Fibroblast of skin of scalp (primary cell): ENCODE measurements at places on chromosomes 4 and X.

DNA sequence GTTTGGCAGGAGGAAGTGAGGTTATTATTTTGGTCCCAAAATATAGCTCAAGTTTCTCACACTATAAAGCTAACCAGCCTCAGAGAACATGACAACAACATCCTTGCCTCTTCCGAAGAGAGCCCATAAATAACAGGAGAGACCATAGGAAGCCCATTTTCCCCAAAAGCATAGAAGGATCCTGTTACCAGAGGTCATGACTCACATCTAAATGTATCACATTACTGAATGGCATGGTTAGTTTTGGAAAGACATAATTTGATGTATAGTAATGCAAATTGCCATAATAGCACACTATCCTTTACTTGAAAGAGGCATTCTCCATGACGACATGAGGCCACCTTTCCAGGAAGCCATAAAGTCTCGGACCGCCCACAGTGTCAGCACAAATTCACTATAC, 238.8 kb upstream of the GRIA3 start:
- no peak for DNase-seq

DNA sequence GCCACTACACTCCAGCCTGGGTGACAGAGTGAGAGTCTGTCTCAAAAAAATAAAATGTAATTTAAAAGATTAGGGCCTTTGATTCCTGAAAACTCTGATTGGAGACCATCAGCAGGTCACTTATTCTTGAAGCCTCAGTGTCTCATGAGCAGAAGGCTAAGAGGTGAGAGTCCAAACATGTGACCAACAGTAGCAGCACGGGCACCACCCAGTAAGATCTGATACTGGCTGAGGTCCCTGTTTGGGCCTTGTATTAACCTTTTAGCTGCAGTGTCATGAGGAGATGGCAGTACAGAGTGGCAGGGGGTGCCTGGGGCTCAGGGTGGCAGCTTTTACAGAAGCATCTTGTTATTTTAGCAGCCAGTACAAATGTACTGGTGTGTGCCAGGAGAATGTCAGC, 89.3 kb downstream of the FHDC1 start:
- DNase-seq = no peak

DNA sequence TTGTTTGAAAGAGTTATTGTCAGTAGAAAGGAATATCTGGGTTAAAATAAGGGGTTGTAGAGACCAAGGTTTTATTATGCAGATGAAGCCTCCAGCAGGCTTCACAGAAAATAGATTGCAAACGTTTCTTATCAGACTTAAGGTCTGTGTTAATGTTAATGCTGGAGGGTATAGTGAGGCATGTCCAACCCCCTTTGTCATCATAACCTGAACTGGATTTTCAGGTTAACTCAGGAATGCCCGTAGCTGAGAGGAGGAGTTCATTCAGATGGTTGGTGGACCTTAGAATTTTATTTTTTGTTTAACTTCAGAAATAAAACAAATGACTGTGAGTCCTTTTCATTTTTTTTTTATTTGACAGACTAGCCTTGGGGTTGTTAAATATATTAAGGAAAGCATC, 354.1 kb downstream of the GPM6A start:
- DNase-seq = no peak

GRCh38 chrX:53084863-53085262, 2.7 kb downstream of the TSPYL2 start:
- DNase-seq = no peak

- no peak for DNase-seq
Observed at GRCh38 chr4:94941706-94942105, 184.0 kb downstream of the BMPR1B start.

GRCh38 chrX:53089224-53089842, 4.6 kb upstream of the KANTR start:
- DNase-seq = peak; percentile 59

- DNase-seq = no peak
Observed at GRCh38 chr4:125961626-125962025, 646.9 kb downstream of the FAT4 start.

DNA sequence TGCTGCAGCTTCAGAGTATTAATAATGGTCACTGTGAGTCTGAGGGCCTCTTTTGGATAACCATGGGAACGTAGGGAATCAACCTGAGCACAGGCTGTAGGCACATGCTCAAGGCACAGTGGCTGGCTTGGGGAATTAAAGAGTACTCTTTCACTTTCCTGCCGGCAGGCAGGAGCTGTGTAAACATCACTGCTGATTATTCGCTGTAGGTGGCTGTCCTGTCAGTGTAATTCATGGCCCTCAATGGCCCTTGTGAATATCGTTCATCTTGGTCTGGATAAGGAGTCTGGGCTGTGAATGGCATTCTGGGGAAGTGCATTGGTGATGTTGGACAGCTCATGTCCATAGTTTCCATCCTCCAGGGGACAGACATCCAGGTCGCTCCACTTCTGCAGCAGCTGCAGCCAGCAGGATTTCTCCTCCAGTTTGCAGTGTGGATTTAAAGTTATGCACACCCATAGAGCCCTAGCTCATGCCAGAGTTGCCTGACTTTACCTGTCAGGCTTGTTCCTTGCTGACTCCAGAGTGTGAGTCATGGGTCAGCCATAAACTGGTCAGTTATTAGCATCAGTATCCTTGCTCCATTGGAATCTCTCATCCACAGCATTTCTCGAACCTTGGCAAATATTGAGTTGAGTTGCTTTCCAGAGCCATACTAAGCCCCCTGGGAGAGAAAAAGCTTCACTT, 43.0 kb downstream of the C4orf33 start:
- no peak for DNase-seq

- DNase-seq = no peak
Observed at GRCh38 chrX:11269996-11270395, 23.2 kb upstream of the AMELX start.

GRCh38 chrX:138287205-138287877, 424.2 kb downstream of the FGF13 start:
- DNase-seq = no peak

DNA sequence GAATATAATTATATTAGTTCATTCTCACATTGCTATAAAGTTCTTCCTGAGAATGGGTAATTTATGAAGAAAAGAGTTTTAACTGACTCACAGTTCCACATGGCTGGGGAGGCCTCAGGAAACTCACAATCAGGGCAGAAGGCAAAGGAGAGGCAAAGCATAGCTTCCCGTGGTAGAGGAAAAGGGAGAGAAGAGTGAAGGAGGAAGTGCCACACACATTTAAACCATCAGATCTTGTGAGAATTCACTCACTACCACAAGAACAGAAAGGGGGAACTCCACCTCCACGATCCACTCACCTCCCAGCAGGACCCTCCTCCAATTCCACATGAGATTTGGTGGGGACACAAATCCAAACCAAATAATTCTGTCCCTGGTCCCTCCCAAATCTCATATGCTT, 773.4 kb upstream of the INTU start:
- DNase-seq = no peak

GRCh38 chr4:120158841-120159463, 92.3 kb upstream of the MAD2L1 start:
- no peak for DNase-seq

DNA sequence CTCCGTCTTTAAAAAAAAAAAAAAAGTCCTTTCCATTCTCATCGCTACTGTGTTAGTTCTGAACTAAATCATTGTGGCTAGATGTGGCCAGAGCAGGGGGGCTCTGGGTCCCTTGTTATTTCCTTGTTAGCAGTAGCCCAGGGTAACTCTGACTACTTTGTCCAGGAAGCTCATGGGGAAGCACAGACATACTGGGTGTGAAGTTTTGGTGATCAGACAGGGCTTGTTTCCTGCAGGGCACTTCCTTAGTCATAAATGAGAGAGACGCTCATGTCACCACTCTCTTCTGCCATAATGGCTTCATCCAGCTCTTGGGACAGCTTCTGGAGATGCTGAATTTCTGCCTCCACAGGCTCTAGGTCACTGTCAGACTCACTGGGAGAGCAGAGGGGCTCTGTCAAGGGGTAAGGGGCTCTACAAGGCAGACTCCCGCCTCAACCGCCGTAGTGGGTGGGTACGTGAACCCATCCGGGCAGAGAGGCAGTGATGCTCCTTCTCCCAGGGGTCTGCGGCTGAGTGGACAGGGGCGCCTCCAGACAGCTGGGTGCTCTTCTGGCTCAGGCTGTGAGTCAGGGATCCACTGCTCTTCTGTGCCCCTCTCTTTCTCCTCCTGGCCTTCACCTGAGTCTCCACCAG, 12.9 kb downstream of the STIM2 start:
- DNase-seq = no peak

GRCh38 chr4:6239968-6240367, 29.7 kb upstream of the WFS1 start:
- DNase-seq = no peak

DNA sequence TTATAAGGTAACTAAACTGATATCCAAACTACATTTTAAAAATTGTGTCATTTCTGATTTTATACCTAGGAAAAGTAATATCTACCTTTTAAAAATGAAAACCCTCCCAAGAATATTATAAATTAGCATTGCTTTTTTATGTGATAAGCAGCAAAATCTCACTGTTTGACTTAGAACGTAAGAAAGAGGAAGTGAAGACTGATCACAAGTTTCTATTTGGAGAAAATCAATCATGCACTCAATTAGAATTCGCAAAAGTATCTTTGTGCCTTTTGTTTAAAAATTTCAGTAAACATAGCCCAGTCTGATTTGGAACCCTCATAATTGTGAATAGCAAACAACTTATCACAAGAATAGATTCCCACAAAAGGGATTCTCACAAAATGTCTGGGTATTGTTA, 142.7 kb downstream of the TENM3 start:
- no peak for DNase-seq

- DNase-seq = no peak
Observed at GRCh38 chrX:96383428-96383827, 301.2 kb upstream of the DIAPH2 start.

- peak; percentile 16 for DNase-seq
Observed at GRCh38 chr4:17781300-17782287, at the start of gene FAM184B. TSS of gene FAM184B (minus strand) at chr4:17781621. CDS start at chr4:17781299, 322 bp downstream.

DNA sequence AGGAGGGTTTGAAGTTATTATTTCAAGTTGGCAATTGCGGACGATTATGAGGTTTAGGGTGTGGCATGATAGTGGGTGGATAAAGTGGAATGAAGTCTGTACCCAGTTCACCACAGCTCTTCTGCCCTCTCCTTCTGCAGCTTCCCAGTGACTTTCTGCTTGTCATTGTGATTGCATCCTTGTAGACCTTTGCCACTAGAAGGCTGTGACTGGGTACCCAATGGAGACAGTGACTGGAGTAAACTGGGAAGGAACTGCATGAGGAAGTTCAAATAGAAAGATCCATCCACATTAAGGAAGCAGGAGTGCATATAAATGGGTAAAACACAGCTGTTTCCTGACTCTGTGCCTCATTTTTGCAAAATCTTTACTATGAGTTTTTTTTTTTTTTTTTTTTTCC, 53.5 kb upstream of the SPANXN3 start:
- DNase-seq = no peak

DNA sequence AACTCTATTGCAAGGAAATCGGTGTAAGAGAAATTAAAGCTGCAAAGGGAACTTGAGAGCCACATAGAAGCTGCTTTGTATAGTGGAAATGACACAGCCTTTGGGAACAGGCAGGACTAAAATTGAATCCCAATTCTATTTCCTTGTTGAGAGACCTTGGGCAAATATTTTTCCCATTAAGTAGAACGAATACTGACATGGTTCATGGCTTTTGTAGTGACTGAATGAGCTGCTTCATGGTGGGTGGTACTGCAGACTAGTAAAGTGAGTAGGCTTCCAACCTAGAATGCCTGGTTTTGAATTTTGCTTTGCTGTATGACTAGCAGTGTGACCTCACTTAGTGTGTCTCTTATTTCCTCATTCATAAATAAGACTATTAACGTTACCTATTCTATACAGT, 182.2 kb upstream of the KCNIP4 start:
- DNase-seq = no peak

GRCh38 chrX:11135564-11136185, 24.5 kb downstream of the HCCS start:
- no peak for DNase-seq

- DNase-seq = peak; percentile 41
Observed at GRCh38 chr4:166657261-166657660, 577.0 kb downstream of the SPOCK3 start.

DNA sequence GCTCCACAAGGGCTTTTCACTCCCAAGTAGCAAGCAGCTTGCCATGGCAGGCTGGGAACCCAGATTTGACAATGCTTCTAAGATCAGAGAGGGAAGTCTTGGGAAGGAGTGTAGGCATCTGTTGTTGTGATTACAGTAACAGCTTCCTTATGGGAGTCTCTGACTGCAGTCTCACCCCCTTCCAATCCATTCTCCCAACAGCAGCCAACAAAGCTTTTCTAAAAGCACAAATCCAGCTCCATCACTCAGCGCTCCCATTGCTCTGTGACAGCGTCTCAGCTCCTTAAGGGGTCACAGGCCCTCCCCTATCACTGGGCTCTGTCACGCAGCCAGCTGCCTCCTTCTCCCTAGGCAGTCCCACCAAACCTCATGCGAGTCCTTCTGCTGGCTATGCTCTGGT, 7.1 kb downstream of the IGFBP7 start:
- DNase-seq = peak; percentile 45

DNA sequence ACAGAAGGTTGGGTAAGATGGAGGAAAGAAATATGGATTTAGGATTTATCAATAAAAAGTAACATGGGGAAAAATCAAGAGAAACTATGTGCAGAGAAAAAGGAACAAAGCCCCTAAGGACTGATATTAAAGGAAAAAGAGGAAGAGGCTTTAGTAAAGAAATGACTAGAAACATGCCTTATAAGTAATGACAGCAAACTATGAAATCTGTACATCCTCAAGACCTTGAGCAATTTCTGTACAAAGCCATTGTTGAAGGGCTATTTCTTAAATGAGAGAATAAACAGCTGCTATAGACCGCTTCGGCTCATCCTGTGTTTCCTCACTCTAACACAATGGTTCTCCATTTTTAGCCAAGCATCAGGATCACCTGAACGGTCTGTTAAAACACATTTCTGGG, 180.3 kb upstream of the ATOH1 start:
- no peak for DNase-seq

DNA sequence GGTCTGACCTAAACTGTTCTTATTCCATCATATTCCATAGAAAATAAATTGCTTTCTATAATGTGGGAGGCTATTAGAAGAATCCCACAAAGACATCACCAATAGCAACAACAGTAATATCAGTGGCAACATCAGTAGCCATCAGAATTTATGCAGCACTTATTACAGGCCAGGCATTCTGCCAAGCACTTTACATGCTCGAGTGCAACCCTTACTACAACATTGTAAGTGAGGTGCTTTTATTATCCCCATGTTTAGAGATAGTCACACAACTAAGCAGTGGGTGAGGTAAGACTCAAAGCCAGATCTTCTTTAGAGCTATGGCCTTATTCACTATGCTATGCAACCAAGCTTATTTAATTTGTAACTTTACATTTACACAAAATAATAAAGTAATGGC, 317.1 kb upstream of the BMP3 start:
- no peak for DNase-seq

- DNase-seq = no peak
Observed at GRCh38 chr4:80532674-80533333, 197.3 kb downstream of the CFAP299 start.

- DNase-seq = peak; percentile 84
Observed at GRCh38 chrX:115584696-115585095, 23.7 kb downstream of the PLS3 start.

- DNase-seq = no peak
Observed at GRCh38 chrX:100363896-100364295, 46.2 kb downstream of the PCDH19 start.
